GM12892 (cell line): ENCODE measurements at places on chromosomes 4 and X.

DNA sequence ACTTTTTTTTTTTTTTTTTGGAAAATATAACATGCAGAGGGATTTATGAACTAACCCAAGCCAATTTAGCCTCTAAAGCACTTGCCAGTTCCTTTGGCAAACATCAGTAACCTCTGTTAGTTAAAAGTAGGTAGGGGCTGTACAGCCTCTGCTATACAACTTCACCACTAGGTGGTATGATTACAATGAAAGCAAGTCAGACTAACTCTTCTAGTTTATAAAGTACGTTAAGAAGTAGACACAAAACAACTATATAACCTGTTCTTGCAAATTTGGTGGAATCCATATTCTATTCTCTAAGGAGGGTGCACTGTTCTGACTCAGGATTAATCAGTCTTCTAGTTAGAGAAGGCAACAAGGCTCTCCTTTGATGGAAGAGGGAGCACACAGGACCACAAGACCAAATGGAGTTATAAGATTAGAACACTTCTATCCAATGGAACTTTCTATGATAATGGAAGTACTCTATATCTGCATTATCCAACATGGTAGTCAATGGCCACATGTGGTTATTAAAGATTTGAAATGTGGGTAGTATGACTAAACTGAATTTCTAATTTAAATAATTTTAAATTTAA lies 12.8 kb downstream of the AIMP1 start:
- DNase-seq, result no peak

DNA sequence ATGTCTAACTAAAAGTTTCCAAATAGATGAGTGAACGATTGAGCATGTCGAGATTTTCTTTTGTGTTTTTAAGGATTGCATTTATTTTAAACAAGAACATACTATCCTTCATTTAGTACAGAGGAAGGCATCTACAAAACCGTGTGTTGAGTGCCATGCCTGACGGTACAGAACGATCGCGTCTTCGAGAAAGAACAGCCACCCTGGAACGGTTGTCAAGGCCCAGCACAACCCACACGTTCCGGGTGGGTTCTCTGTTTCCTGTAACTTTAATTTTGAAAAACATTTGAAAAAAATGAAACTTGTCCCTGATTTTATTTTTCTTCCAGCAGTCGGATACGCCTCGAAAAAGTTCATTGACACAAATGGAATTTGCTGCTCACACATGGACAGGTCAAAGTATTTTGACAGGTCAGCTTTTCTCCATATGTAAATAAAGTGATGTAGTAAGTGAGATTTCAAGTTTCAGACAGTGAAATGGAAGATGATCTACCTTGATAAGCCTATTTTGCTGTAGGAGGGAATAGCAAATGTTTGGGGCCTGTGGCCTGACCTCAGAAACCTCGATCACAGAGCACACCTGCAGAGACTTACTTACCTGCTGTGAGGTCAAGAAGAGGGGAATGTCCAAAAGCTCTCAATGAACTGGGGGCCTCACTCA lies 24.4 kb upstream of the CYP4V2 start:
- no peak for DNase-seq

DNA sequence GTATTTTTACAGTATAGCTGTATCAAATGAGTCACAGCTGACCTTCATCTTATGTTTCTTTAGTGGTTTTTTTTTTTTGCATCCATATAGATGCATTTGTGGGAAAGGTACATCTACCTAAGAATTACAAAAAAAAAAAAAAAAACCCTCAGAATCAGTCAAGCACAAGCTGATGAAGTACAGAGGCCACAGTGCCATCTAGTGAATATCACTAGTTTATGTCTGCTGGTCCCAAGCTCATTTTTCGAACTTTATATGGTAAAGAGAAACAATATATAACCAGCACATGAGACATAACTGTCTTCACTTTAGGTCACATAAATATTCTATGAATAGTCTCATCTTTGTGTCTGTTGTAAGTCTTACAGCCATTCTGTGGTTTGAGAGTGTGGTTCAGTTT lies 220.1 kb downstream of the DLG3 start:
- no peak for DNase-seq

- DNase-seq, result no peak
These were observed 18.4 kb downstream of the FGF2 start for GRCh38 chr4:122845066-122845465.

- no peak for DNase-seq
These were observed 263.7 kb downstream of the IL1RAPL1 start for GRCh38 chrX:28850955-28851354.

DNA sequence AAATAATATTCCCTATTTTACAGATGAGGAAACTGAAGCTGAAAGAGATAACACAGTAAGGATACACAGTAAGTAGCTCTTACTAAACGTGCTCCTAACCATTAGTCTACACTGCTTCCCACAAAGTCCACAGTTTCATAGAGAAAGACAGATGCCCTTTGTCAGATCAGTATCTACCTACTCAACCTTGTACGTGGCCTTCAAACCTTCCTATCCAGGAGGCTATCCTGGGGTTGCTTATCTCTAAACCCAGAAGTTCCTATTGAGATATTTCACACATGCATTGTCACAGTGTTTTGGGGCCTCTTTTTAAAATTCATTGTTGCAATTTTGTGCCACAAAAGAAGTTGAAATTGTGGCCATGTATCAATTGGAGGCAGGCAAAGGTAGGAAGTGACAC lies 208.0 kb downstream of the ENOX2 start:
- no peak for DNase-seq

GRCh38 chrX:33434256-33435092 lies 223.1 kb upstream of the DMD start:
- peak; percentile 3 for DNase-seq

DNA sequence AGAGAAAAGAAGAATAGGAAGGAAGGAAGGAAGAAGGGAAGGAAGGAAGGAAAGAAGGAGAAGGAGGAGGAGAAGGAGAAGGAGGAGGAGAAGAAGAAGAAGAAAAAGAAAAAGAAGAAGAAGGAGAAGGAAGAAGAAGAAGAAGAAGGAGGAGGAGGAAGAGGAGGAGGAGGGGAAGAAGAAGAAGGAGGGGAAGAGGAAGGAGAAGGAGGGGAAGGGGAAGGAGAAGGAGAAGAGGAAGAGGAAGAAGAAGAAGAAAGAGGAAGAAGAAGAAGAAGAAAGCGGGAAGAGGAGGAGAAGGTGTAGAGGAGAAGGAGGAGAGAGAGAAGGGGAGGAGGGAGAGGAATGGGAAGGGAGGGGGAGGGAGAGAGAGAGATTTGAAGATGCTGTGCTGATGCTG lies 22.6 kb downstream of the CCKAR start:
- no peak for DNase-seq

DNA sequence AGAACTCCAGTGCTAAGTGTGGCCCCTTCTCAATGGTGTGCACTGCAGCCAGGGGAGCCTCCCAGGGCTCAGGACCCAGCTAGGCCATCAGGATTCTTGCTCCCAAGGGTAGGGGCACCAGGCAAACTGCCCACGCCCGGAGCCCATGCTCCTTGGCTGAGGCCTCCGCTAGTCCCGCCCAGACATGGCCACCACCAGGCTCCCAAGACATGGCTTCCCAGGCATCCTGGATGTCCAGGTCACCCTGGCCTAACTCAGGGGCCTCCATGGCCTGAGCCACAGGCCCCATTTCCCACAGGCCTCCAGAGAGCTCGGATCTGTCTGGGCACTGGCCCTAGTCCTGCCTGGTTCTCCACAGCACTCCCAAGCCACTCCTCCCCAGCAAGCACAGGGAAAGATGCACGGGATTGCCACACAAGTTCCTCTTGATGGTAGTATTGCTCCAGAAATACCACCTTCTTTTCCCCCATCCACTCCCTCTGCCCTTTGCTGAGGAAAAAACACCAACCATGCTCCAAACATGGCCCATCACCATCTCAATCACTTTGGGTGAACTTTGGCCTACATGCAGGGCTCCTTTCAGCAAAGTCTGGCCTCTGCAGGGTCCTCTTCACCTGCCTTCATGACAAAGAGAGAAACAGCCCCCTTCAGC lies 274.7 kb upstream of the AGTR2 start:
- no peak for DNase-seq

DNA sequence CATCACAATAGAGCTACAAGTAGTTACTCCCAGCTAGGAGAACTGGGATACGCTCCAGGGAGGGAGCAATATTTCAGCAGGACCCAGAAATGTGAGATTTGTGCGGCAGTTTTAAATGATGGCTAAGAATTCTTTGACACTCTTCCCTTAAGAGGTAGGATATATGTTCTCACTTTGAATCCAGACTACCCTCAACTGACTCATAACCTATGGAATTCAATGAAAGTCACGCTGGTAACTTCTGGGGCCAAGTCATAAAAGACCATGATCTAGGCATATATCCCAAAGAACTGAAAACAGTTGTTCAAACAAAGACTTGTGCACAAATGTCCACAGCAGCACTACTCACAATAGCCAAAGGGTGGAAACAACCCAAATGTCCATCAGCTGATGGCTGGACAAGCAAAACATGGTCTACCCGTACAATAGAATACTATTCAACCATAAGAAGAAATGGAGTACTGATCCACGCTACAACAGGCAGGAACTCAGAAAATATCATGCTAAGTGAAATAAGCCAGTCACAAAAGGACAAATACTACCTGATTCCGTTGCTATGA lies 10.5 kb downstream of the CD99L2 start:
- DNase-seq, result no peak

- DNase-seq, result no peak
These were observed 22.0 kb upstream of the PHKA2 start for GRCh38 chrX:19005909-19006308.

GRCh38 chr4:140213749-140214148 lies 59.8 kb upstream of the MAML3 start:
- DNase-seq, result no peak

DNA sequence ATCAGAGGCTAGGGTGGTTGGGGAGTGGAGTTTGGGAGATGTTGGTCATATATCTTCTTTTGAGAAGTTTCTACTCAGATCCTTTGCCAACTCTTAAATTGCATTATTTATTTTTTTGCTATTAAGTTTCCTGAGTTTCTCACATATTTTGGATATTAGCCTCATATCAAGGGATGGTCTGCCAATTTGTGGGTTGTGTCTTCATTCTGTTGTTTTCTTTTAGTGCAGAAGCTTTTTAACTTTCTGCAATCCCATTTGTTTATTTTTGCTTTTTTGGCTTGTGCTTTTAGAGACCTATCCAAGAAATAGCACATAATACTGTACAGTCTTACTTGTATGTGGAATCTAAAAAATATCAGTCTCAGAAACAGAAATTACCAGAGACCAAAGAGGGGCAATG lies 509.2 kb upstream of the HS3ST1 start:
- DNase-seq, result no peak

GRCh38 chrX:128439159-128439558 lies 387.0 kb upstream of the ACTRT1 start:
- no peak for DNase-seq

DNA sequence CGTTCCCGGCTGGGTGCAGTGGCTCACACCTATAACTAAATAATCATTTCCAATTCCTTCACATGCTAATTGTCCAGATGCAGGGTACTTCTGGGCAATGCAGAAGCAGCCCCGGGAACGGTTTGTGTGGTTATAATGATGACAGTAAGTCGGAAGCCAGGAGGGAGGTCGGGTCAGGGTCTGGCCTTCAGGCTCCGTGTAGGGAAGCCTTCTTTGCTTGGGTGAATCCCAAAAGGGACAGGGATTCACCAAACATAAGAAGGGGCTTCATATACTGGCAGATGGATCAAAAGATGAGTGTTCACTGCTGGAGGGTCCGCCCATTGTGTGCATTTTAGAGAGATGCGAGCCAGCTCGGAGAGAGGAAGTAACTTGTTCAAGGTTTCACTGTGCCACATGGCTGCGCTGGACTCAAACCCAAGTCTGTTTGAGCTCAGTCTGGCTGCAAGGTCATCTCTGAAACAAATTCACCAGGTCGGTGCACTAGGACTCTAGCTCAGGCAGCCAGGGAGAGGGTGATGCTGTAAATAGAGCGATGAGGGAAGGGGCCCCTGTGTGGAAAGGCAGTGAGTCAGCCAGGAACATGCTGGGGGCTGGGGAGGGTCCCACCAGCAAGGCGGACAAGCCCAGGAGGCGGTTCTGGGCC lies 4.8 kb upstream of the KIAA0232 start:
- no peak for DNase-seq
